Stomach (tissue), 19 donors: ENCODE measurements at places on chromosomes 12 and 14.

GRCh38 chr12:4486980-4487379 is 41.4 kb upstream of the FGF6 start:
- DNase-seq = no peak

DNA sequence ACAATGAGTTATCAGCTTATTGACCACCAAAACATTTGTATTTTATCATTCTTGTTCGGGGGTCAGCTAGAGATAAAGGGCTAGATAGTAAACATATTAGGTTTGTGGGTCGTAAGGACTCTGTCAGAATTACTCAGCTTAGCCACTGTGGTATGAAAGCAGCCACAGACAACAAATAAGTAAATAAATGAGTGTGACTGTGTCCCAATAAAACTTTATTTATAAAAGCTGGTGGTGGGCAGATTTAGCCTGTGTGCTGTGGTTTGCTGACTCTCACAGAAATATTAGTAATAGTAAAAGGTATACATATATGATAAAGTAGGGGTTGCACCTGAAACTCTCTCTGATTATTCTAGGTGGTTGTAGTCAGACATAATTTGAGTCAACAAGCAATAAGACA is 56.1 kb downstream of the TPH2 start:
- DNase-seq = no peak

DNA sequence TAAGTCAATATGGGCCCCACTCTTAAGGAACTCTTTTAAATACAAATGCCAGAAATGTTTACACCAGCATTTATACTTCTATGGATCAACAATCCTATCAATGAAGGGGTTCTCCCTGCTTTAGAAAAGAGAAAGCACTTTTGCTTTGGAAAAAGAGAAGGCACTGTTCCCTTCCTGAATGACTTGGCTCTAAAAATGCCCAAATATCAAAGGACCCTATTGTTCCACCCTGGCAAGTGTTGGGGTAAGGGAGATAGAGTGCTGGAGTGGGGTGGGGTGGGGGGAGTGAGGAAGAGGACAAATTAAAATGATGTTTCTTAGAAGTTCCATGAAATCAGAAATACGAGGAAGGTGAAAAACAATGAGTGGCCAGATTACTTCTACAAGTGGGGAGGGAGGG is 131.6 kb upstream of the GRIN2B start:
- DNase-seq = no peak

DNA sequence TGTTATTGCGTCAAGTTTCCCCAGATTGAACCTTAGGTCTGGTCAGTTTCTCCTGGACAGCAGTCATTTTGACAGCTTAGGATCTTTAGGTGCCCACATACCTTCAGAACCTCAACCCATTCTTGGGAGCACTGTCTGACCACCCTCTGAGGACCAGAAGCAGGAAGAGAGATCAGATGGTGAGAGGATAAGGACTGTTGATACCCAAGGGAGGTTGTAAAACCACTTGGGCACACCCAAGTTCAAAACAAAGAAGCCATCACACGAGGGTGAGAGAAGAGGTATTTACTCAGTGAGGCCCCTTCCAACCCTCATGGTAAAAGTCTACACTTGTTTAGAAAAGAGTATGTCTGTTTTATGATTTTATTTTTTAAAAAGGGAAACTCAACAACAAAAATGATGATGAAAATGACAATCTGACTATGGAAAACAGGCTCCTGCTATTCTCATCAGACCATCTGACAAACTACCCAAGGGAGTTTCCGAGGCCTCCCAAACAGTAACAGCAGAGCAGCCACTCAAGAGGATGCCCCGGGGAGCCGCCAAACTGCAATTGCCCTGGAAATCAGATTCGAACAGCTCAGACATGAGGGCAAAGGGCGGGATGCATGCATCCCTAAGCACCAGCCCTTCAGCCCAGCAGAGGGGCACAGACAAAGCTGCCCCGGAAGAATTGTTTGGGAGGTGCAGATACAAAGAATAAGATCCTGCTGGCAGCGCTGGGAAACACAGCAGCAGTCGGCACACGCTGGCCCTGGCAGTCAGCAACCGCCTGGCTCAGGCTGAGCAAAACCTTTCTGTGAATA is 162.6 kb upstream of the PLEKHG7 start:
- peak; percentile 62 for DNase-seq

- DNase-seq = no peak
Measured at GRCh38 chr12:67669217-67669933, 20.8 kb downstream of the DYRK2 start.
